Stimulated activated naive CD8-positive, alpha-beta T cell treated with anti-CD3 and anti-CD28 coated beads, Interleukin-15, amount 100 ng/mL, for 72 hours (primary cell): ENCODE measurements at places on chromosomes 2 and 18.

DNA sequence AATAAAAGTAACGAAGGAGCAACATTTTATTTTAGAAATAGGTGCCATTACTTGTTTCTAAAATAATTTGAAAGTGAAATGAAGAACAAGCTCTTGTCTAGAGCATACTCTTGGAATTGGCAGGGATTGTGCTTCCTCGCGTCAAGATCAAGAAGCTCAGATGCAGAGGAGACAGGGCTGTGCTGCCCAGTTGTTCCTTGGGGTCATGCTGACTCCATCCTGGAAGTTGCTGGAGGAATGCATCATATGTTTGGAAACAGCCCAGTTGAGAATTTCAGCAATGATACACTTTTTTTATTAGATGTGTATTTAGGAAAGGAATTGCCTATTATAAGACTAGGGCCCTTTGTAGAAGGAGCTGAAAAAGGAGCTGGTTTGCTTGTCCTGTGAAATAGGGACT is 17.2 kb downstream of the LTBP1 start:
- no peak for DNase-seq

DNA sequence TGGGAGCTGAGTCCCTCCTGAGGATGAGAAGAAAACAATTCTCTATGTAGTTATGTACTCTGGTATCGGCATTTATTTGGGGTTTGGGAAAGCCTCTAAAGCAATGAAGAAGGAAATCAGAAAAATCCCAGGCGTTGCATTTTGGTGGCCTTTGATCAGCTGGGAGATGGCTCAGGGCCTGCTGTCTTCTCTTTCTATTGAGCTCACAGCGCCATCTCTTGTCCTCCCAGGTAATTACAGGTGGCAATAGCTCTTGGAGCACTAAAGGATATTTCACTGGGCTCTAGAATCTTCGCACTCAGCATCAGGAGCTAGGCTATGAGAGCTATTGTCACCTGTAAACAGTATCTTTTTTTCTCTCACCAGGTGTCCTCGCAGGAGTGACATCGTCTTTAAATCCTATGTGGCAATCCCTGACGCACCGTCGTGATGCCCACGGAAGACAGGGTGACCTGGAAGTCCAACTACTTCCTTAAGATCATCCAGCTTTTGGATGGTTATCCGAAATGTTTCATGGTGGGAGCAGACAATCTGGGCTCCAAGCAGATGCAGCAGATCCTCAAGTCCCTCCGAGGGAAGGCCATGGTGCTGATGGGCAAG is 76.1 kb upstream of the PMAIP1 start:
- DNase-seq, result peak; percentile 39

DNA sequence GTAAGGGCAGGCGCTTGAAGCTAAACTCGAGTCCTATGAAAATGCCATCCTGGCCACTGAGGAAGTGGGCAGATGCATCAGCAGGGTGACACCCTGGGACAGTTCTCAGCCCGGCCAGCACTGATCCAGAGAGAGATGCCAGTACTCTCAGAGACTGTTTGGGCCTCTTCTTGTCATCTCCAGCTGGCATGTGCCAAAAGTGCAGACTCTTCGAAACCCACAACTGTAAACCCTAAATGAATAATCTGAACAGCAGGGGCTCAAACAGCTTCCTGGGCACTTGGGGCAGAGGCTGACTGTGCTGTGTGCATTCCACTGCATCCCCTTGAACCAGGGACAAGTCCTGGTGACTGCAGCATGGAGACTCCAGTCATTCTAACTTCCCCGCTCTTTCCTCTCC is 204.2 kb upstream of the SMAD2 start:
- DNase-seq, result no peak

GRCh38 chr18:3401669-3402620 is 48.0 kb upstream of the TGIF1 start:
- no peak for DNase-seq

DNA sequence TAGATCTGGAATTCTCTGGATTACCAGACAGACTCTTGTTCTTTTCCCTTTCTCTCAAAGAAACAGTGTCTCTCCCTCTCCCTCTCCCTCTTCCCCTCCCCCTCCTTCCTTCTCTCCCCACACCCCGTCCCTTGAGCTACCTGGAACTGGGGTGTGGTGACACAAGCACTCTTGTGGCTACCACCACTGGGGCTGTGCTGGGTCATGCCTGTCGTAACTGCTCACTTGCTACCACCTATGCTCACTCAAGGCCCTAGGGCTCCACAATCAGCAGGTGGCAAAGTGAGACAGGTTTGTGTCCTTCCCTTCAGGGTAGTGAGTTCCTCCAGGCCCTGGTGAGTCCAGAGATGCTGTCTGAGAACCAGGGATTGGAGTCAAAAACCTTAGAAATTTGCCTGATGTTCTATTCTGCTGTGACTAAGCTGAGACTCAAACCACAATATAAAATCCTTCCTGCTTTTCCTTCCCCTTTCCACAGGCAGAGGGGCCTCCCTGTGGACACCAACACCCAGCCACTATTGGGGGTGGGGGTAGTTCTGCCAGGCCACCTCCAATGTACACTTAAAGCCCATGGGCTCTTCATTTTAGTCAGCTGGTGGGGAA is 70.8 kb downstream of the OXER1 start:
- no peak for DNase-seq

- DNase-seq, result no peak
Measured at GRCh38 chr2:121748202-121748601, 7.2 kb upstream of the TSN start.

GRCh38 chr2:12852135-12852534 is 135.4 kb downstream of the TRIB2 start:
- DNase-seq, result no peak

GRCh38 chr2:143530758-143531157 is 401.5 kb downstream of the ARHGAP15 start:
- DNase-seq, result no peak

DNA sequence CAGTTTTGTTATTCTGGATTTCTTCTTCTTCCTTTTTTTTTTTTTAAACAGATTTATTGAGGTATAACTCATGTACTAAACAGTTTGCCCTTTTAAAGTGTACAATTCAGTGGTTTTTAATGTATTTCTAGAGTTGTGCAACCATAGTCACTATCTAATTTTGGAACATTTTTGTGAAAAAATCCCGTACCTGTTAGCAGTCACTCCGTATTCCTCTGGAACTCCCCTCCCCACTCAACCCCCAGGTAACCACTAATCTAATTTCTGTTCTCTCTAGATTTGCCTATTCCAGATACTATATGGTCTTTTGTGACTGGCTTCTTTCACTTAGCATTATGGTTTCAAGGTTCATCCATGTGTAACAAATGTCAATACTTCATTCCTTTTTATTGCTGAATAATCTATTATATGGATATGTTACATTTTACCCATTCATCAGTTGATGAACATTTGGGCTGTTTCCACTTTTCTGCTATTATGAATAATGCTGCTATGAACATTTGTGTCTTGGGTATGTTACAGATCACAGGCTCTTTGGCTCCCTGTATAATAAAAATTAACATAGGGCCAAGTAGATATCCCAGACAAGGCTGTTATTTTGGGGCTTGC is 21.9 kb downstream of the EHBP1 start:
- no peak for DNase-seq

DNA sequence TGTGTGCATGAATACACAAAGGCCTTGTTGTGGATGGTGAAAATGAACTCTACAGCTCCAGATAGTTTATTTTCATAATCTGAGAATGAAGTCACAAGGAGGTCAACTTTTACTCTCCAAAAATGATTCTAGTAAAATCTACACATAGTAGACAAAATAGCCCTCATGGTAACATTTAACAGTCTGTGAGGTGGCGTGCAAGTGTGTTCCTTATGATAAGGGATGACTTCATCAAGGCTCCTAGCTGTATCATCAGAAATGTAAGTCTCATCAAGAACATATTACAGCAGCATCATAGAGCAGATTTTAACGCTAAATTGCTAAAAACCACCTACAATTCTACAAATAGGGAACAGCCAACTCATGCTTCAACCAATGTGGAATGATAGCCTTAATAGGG is 72.3 kb upstream of the RIOK3 start:
- no peak for DNase-seq

DNA sequence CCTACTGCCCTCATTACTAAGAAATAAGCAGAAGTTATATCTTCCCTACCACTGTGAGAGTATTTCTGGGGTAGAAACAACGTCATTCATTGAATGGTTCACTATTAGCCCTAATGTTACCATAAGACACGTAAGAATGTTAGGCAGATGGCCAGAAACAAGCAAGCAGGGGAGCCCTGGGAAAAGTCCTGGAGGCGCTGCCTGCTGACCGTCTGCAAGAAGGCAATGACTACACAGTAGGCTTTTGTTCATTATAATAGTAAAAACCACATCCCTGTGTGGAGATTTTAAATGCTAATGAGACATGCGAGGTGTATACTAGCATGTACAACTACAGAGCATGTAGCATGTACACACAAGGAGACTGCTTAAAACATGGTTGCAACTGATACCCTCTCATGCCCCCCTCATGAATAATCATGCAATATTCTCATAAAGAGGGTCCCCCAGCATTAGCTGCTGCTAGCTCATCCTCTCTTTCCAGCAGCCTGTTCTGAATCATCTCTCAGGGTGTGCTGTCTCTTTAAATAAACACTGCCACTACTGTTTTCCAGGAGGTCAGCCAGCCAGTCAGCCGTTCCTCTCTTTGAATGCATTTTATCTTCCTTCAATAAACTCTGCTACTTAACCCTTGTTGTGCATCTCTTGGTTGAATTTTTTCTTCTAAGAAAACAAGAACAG is 23.6 kb downstream of the SUCLG1 start:
- no peak for DNase-seq

- DNase-seq, result no peak
Measured at GRCh38 chr2:238912916-238913875, 65.3 kb downstream of the TWIST2 start.

- DNase-seq, result peak; percentile 59
Measured at GRCh38 chr2:157476953-157477709, 33.2 kb upstream of the CYTIP start.

GRCh38 chr18:12907258-12907925 is 23.4 kb upstream of the PTPN2 start:
- no peak for DNase-seq

- no peak for DNase-seq
Measured at GRCh38 chr18:45962461-45962860, 4.7 kb downstream of the EPG5 start.

DNA sequence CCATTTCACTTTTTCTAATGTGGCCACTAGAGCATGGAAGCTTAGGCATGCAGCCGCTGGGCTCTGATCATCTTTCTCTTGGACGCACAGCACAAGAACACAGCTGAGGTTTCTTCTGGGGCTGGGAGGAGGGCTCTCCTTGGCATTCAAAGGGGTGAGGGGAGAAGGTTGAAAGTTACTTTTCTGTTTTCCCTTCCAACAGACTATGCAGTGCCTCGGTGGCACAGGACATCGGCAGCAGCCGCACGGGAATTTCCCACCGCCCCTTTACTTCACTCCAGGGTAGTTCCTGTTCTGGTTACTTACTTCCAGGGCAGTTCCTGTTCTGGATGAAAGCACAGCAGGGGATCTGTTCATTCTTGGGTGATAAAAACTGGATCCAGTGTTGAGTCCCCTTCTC is 18.9 kb upstream of the MAL start:
- no peak for DNase-seq

DNA sequence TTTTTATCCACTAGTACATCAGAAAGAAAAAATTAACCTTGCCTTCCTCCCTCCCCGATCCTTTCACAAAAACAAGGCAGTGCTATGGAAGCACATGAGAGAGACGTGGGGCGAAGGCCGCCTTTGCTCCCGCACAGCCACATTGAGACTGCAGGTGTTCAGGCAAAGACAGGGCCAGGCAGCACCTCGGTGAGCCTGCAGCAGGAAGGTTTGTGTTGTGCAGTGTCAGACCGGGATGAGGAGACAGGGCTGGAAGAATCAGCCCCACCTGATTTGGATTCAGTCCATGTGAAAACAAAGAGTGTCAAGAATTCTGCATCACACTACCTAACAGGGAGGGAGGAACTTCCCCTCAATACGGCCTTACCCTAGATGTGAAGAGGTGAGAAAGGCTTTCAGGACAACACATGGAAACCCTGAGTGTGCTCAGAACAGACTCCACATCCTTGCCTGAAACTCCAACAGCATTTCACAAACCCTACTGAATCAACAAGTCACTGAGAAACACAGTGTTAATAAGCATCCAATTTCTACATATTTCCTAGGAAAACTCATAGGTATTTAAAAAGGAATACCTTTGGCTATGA is 59.6 kb downstream of the HDAC4 start:
- no peak for DNase-seq

DNA sequence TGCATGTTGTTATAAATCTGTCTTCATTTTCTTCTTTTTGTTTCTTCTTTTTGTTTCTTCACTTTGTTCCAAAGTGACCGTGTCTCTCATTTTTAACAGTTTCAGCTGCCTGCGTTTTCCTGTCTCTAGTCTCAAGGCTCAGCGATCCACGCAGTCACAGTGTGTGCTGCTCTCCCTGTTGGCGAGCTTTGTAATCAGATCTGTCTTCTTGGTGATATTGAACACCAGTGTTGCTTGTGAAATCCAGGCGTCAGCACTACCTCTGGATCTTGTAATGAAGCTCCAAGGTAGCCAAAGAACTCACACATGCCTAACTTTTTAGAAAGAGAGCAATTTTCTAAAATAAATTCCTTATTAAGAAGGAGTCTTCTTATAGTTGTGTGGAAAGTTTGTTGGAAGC is 13.2 kb downstream of the SNTG2 start:
- no peak for DNase-seq

- no peak for DNase-seq
Measured at GRCh38 chr2:151159109-151159662, 102.5 kb downstream of the RBM43 start.

GRCh38 chr2:61910603-61911002 is 5.1 kb downstream of the COMMD1 start:
- DNase-seq, result no peak

DNA sequence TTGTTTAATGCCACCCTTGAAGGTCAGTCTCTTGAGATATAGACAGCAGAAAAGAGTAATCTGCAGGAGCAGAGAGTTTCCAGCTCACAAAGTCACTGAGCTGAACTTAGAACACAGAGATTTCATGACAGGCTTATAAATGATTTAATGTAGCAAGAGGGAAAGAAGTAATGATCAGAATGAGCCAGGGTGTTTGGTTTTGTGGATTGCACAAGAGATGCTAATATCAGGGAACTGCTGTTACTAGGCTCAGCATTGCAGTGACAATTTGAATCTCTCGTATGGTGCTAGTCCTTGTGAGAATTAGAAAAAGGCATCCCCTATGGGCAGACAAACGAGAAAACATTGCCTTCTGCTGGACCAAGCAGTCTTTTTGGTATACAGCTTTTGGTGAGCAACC is 61.7 kb upstream of the ITGB6 start:
- no peak for DNase-seq

DNA sequence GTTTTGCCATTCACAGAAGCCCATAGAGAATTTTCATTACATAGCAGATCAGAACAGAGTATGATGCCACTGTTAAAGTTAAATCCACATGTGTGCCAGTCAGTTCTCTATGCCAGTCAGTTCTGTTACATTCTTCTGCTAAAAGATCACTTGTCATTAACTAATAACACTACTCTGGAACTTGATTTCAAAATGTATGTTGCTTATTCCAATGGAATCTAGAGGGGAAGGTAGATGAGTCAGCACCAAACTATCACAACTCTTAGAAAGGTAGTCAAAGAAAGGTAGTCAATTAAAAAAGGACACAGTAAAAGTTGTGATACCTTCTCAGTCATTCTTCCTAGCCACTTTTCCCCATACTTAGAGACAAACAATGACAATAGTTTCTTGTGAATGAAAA is 1214.4 kb downstream of the LRP1B start:
- no peak for DNase-seq
